ENCODE measurements at places on chromosomes 5 and 9.
A peak's percentile ranks its signal among the peaks of the same experiment; 100 is the strongest.

GRCh38 chr9:129640086-129640870 is 1.7 kb downstream of the ASB6 start:
- DNase-seq = no peak

- no peak for DNase-seq
These were observed 75.4 kb downstream of the PRR16 start for GRCh38 chr5:120539471-120539870.

DNA sequence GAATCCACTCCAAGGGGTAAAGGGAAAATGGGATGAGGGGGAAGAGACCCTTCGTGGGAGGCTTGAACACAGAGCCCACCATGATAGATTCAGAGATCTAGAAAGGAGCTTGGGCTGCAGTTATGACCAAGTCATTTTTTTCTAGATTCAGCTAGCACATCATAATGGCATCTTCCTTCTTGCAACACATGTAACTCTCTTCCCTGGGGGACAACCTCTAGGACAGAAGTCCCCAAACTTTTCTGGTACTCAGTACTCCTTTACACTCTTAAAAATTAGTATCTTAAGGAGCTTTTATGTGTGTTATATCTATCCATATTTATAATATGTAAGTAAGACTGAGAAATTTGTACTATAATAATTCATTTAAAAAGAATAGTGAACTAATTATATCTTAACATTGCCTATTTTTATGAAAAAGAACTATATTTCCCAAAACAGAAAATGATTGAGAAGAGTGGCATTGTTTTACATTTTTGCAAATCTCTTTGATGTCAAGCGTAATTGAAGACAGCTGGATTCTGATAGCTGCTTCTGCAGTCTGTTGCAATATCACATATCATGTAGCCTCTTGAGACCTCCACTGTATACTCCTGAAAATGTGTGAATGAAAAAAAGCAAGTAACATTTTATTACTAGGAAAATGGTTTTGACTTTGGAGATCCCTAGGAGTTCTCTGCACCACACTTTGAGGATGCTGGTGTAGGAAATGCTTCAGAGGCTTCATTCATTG is 875 bp downstream of the ACO1 start:
- no peak for DNase-seq

DNA sequence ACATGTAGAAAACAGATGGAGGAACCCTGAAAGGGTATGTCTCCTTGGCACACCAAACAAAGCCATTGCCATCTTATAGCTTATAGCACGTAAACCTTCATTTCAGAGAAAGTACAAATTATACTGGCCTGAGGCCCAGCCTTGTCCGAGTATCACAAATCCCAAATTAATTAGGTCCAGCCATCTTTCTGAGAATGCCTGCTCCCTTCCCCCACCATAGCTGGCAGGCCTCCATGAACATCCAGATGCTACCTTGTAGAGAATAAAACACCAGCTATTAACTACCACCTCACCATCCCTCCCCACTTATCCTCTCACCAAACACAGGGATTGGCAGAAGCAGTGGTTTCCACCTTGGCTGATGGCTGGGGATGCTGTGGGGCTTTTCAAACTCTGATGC is 224.0 kb downstream of the SPOCK1 start:
- DNase-seq = no peak

DNA sequence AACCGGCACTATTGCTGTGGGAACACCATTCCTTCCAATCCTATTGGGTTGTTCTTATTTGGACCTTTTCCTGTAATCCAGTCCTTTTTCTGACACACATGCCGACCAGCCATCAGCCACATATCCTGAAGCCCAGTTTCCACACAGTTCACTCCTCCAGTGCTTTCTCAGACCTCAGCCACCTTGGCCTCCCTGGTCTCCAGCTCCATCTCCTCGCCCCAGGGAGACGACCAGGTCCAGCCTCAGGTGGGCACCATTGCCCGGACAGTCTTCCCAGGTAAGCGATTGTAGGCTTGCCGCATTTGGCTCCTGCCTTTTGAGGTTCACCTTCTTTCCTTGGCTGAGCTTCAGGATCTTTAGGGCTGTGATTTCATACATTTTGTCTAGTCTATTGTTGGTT is 15.2 kb upstream of the TERT start:
- DNase-seq = no peak

GRCh38 chr5:159021901-159022556 is 77.7 kb downstream of the EBF1 start:
- no peak for DNase-seq

DNA sequence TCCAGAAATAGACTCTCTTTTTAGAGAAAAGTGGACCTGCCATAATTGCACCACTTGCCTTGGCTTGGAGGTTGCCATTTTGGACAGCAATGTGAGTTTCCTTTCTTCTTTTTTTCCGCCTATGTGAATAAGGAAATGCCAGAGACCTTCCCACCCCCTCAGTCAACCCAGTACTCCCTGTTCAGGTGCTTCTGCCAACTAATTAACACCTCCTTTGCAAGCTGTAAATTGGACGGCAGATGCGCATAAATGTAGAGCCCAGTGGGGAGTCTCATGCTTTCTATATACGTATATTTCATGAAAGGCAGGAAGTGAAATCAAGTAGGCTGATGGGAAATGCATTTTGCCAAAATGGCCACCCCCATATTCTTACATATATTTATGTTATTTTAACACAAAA is 269.8 kb upstream of the RFX3 start:
- no peak for DNase-seq

- no peak for DNase-seq
These were observed 259.1 kb downstream of the SYK start for GRCh38 chr9:91060520-91061343.

GRCh38 chr5:56815658-56816545 is 553 bp downstream of the MAP3K1 start:
- DNase-seq = peak; percentile 16

DNA sequence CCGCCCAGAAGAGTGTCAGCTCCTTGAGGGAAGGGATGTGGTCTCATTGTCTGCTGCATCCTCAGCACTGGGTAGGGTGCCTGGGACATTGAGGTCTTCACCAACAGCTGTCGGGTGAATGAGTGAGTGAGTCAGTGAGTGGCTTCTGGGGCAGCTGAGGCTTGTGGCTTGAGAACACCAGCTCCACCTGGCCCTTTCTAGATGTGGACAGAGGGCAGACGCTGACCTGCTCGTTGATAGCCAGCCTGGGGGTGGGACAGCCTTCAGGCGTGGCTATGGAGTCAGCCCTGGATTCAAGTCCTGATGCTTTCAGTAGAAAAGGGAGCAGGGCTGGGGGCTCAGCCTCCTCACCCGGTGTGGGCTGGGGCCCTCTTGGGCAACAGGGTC is 215.1 kb downstream of the C9orf50 start:
- no peak for DNase-seq

- DNase-seq = no peak
These were observed 102.5 kb upstream of the IFNK start for GRCh38 chr9:27421577-27421976.

DNA sequence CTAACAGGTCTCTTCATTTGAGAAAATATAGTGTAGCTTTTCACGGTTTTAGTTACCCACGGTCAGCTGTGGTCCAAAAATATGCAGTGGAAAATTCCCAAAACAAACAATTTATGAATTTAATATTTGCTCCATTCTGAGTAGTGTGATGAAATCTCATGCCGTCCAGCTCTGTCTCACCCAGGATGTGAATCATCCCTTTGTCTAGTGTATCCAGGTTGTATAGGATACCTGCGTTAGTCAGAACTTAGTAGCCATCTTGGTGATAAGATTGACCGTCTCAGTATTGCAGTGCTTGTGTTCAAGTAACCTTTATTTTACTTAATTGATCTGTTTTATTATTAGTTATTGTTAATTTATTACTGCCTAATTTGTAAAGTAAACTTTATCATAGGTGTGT is 41.1 kb downstream of the NDUFS4 start:
- no peak for DNase-seq

DNA sequence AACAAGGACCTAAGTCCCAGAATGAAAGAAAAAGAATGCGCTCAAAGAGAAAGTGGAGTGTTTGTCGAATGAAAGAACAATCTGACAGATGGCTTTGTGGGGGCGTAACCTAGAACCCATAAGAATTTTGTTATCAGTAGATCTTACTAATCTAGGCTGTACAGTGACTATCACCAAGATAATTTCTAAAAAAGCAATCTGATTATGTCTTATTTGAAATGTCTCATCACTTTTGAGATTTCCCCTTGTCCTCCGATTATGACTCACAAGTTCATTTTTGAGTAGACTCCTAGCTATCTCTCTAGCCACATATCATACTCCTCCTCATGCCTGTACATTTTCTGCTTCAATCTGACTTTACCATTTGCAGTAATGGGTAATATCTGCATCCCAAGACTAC is 135.6 kb upstream of the SMARCA2 start:
- DNase-seq = no peak

- no peak for DNase-seq
These were observed 12.8 kb downstream of the COL23A1 start for GRCh38 chr5:178577376-178577839.

DNA sequence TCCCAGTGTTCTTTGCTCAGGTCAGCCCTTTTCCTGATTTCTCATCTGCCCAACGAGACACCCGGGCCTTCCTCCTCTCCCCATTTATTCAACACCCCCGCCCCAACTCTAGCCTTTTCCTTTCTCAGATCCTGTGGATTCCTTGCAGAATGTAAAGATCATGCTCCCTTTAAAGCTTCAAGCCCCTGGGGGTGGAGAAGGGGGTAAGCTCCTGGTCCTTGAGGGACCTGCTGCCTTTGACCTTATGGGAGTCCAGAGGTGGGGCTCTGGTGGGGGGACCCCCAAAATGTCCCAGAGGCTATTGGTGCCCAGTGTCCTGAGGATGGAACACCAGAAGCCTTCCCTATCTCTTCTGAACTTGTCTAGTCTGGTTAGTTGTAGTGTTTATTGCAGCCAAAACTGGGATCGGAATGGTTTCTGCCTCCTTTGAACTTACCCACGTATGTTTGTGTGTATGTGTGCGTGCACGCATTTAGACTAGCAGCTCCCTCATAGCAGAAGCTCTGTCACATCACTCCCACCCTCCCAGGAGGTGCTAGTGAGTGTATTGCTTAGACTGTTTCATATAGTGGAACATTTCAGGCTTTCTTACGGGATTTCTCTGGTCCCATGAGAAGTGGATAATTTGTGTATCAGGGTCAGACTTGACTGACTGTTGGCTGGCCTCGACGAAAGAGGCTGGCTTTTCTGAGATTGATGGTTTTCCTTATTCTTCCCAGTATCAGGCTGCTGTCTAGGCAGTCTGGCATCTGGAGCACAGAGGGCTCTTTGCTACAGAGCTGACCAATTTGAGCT is 1.1 kb downstream of the GALNT10 start:
- no peak for DNase-seq

DNA sequence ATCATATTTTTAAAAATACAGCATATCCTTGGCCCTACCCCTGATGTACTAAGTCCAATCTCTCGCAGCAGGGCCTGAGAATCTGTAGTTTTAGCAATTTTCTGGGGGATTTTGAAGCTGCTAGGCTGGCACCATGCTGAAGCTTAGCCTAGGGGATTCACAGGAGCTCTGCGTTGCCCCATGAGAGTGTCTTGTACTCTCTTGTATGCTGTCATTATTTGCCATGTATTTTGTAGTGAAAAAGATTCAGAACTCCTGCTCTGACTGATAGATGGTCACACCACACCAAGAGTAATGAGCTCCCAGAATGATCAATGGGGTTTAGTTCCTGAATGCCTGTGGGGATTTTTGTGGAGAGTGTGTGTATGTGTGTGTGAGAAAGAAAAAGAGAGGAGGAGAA is 20.7 kb upstream of the TRMT10B start:
- DNase-seq = no peak

- DNase-seq = no peak
These were observed 12.2 kb downstream of the AFAP1L1 start for GRCh38 chr5:149283626-149284480.

GRCh38 chr5:143635888-143636287 is 176.1 kb upstream of the HMHB1 start:
- no peak for DNase-seq

DNA sequence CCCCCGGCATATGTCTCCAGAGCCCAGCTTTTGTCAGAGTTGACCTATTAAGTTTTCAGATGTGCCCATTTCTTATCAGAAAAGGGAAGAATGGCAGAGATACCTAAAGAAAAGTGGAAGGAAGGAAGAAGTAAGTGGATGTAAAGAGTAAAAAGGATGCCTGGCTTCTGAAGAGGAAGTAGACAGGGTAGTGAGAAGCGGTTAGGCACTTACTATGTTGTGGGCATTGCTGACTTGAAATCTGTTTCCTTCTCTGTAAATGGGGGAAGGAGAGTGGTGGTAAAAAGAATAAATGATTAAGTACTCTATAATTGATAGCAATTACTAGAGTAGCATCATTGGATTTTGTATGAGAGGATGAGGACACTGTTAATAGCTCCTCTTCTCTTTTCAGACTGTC is 9.9 kb downstream of the ANP32B start:
- DNase-seq = no peak

GRCh38 chr5:181223058-181223728 is at the start of gene TRIM41:
TSS of gene TRIM41 (plus strand) at chr5:181223281. CDS start at chr5:181224000, 719 bp downstream.
- peak; percentile 93 for DNase-seq

DNA sequence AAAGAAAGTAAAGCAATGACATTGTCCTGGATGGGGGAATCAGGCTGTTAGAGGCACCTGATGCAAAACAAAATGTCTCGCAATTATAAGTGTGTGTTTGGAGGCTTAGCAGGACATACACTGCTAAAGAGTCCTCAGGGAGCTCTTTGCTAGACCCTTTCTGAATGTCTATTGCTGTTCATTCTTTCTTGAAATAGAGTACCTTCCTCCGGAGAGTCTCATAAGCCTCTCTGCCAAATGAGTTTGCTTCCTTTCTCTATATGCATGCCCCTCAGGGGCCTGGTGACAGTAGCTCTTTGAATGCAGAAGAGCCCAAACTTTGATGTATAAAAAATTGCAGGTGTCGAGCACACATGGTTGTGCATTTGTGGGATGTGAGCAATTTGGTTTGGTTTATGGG is 26.4 kb upstream of the ADAMTSL1 start:
- no peak for DNase-seq

GRCh38 chr5:6726006-6726405 is 12.8 kb downstream of the TENT4A start:
- DNase-seq = no peak

DNA sequence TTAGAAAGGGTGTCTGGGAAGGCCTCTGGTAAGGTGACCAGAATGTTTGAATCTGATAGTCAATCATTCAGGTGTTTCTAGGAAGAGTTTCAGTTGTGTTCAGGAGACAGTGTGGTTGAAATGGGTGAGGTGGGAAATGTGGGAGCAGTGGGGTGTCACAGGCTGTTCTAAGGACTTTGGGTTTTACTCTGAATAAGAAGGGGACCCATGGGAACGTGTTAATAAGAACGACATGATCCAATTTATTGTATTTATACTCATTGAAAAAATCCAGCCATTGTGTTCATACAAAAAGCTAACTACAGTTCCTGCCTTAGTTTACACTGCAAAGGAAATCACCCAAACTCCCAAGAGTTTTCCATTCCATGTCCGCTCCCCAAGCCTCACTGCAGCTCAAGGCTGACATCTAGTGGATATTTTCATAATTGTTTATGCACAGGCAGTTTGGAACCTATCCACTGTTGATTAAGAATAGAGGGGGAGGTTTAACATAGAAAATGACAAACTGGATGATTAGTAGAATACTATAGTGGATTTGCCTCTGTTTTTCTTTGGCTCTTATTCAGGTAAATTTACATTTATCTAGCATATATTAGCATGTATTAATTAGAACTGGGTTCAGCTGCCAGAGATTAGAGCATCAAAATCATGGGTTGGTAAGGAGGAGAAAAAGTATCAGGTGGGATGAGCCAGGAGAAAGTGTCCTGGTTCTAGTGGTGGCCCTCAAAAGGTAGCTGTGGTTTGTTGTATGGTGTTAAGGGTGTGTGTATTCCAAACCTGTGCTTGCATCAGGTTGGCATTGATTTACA is 17.7 kb downstream of the CAVIN4 start:
- DNase-seq = no peak
